ENCODE measurements at places on chromosomes 1 and 21.

- no peak for DNase-seq
Measured at GRCh38 chr1:9298282-9298681, 5.6 kb downstream of the SPSB1 start.

DNA sequence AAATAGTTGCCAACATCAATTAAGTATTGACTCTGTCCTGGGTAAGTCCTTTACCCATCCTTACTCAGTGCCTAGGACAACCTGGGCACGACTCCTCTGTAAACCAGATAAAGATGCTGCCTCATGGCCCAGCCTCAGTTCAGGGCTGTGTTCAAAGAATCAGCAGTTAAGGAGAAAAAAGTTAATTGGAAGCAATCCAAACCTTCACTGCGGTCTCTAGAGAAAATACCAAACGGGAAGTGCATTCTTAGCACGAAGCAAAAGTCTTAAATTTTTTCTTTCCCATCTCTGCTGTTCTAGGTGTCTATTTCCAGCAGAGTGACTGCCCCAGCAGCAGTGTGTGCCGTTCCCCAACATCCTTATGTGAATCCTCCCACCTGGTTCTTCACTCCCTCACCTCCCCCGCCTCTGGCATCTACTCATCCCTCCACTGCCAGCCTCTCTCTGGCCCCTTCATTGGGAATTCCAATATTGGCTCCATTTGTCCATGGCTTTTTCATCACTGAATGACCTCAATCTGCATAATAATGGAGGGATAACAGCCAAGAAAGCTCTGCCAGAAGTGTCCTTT lies 23.2 kb downstream of the KANK4 start:
- no peak for DNase-seq

DNA sequence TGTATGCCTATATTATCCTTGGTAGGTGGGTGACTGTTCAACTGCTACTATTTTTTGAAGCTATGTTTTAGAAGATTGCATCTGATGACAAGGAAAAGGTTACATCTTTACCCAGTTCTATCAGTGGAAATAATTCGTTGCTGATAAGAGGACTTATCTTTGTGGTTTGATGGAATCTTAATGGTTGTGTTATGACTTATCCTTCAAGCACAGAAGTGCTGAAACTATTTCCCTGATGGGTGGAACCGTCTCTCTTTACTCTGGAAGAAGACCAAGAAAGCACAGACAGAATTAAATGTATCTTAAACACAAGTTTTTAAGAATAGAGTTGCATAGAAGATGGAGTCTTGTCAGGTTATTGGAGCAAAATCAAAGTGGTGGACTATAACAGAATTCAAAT lies 437.7 kb upstream of the KAZN start:
- no peak for DNase-seq

DNA sequence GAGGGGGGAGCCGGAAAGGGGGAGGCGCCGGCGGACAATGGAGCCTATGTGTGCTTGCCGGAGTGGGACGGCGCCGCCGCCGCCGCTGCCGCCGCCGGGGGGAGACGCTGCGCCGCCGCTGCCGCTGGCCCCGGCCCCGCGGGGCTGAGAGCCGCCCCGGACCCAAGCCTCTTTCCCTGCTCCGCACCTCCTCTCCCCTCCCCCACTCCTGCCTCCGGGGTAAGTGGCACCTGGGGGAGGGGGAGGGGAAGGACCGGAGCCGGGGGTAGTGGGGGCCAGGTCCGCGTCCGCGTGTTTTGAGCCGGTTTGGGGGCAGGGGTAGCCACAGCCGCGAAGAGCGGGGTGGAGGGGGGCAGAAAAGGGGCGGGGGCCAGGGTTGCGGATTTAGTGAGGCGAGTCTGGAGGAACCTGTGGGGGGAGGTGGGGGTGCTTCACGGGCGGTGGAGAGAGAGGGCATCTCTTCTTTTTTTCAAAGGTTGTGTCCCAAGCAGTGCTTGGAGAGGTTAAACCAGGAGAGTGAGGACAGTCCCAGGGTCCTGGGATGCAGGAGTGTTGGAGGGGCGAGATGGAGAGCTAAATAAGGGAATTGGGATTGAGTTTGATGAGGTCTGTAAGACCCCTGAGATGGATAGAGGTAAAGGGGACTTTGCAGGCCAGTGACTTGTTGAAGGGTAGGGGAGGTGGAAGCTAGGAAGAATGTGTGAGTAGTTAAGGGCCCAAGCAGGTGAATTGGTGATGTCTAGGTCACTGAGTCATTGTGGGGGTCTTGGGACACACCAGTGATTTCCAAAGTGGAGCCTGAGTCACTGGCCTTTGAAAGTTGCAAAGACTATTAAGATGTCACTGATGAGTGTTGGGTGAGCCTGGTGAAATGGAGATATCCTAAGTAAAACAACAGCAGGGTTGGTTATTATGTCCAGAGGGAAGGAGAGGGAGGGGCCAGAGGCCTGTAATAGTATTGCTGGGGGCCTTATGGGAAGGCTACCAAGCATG lies 59.1 kb downstream of the BCL9 start:
- no peak for DNase-seq

DNA sequence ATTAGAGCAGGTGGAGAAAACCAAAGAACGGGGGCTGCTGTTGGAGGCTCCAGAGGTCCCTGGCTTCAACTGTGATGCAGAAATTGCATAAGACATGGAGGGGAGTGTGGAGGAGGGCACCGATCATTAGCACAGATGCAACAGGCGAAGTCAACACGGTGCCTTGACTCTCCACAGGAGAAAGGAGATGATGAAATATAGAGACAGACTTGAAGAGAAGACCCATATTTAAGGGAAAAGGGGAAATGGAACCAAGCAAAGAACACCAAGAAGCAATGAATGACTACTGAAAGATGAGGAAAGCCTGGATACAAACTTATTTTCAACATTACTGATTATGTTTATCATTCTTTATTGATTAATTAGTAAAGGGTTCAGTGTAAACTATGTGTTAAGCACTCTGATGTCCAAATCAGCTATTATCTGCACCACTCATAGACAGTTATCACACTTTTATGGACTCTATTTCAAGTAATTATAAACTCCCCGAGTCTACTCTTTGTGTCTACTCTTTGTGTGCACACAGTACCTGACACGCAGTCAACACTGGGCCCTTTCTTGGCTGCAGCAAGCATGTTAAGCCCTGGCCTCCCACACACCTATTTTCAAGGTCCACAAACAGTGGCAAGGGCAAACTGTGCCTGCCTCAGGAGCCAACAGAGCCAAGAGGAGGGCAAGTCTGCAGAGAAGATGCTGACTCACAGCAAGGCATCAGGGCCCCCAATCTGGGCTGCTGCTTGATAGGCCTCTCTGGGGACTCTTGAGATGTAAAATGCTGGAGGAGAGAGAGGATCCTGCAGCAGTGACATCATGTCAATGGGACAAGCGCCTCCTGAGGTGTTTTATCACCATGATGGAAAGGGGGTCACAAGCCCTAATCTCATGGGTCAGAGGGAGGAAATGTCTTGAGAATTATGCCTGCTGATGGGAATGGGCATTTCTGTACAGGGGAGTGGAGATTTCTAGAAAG lies 17.6 kb downstream of the PCNX2 start:
- DNase-seq, result no peak

DNA sequence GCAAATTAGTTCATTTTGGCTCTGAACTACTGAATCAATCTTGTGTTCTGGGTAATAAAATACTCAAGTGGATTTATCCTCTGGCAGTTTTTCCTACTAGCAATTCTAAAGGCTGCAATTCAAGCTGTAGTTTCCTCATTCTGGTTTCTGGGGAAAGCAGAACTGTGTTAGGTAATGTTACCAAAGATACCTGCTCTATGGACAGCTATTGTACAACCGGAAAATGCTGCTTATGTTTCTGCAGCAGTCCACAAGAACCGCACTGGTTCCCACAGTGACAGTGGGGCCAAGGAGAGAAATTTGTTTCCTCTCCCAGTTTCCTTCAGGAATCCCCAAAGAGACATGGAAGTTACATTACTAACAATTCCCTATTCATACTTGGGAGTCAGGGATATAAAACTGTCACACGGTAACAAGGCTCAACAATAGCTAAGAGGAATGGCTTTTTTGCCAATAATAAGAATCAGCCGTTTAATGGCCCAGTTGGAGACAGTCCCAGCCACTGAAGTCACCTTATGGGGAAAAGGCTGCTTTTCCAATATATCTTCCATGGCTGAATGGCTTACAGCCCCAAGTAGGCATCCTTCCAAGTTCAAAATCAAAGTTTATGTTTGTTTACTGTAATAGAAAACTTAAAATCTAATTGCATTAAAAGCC lies 52.6 kb downstream of the PCNX2 start:
- DNase-seq, result no peak

DNA sequence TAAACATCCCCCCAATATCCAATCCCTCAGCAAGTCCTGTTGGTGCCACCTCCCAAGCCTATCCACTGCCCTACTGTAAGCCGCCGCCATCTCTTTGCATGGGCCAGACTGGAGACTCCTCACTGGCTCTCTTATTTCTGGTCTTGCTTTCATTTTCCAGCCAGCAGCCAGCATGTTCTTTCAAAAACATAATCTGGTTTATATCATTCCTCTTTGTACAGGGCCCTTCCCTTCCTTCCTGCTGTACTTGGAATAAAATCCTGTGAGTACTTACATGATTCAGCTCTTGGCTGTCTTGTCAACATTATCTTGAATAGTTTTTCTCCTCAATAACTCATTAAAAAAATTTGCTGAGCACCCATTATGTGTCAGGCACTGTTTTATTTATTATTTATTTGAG lies 28.2 kb downstream of the TLR5 start:
- DNase-seq, result no peak

- DNase-seq, result no peak
Measured at GRCh38 chr1:54480525-54480848, 67.5 kb upstream of the ACOT11 start.

GRCh38 chr1:18398791-18399530 lies 81.8 kb upstream of the KLHDC7A start:
- DNase-seq, result no peak

GRCh38 chr1:86757272-86757984 lies 53.1 kb downstream of the SH3GLB1 start:
- no peak for DNase-seq
